ENCODE measurements at places on chromosomes 5 and 9.

DNA sequence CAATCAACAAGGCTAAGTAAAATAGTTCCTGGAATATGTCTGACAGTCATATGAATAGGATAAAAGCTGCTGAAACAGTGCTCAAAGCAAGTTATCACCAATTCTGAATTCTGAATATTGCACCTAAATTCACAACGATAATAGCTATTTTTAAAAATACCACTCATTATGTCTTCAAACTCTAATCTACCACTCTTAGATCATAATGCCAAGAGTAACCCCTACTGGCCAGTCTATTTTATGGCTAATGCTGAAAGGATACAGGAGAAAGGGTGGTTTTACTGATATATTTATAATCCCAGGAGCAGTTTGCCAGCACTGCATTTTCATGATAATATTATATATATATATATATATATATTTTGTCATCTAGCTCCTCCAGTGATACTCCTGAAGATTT lies 232.8 kb downstream of the PDE4D start:
- no peak for DNase-seq

- no peak for DNase-seq
These were observed 88.8 kb downstream of the PPIC start for GRCh38 chr5:122947772-122948171.

DNA sequence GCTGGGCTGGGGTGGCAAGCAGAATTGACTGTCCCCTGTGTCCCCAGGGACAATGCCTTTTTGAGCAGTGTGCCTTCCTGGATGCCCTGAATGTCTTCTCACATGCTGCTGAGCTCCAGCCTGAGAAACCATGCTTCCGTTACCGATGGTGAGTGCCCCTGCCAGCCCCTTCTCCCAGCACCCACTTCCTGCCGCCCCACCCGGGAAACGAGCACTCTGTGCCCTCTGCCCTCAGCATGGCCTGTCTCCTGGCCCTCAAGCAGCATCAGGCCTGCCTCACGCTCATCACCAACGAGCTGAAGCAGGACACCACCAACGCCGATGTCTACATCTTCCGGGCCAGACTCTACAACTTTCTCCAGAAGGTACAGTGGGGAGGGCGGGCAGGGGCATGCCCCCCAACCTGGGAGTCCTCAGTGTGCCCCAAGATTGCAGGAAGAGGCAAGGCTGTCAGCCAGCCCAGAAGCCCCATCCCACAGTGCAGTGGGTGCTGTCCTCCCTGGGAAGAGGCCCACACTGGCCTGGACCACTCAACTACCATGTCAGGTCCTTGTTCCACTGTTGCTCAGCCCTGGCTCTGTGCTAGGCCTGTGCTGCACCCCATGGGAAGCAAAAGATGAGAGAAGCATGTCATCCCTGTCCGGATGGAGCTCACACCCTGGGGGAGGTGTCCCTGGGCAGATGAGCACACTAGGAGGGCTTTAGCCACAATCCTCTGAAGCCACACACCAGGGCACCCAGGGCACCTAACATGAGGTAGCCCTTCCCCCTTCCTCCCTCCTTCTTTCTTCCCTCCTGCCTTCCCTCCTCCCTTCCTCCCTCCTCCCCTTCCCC lies 4.4 kb downstream of the TTC16 start:
- no peak for DNase-seq

DNA sequence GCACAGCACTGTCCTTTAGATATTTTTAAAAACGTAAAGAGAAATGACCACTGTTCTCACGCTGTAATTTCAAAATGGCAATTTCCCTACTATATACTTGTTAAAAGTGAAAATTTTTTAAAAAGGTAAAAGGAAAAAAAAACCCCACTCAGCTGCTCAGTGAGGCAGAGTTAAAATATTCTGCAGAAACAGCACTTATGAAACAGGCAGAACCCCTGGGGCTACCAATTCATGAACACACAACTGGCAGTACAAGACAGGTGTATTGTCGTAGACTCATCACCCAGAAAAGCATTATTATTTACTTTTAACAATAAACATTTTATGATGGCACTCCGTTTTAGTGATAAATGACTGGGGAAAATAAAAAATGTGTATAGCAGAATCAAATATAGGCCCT lies 1.5 kb upstream of the RASGRF2 start:
- no peak for DNase-seq

DNA sequence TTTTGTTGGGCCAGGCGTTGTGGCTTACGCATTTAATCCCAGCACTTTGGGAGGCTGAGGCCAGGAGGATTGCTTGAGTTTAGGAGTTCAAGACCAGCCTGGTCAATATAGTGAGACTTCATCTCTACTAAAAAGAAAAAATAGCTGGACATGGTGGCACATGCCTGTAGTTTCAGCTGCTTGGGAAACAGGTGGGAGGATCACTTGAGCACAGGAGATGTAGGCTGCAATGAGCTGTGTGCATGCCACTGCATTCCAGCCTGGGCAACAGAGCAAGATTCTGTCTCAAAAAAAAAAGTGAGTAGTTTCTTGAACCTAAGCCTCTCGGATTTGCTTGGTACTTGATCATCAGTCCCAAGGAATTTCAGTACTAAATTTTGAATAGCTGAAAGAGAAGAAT lies 26.9 kb downstream of the G3BP1 start:
- no peak for DNase-seq

DNA sequence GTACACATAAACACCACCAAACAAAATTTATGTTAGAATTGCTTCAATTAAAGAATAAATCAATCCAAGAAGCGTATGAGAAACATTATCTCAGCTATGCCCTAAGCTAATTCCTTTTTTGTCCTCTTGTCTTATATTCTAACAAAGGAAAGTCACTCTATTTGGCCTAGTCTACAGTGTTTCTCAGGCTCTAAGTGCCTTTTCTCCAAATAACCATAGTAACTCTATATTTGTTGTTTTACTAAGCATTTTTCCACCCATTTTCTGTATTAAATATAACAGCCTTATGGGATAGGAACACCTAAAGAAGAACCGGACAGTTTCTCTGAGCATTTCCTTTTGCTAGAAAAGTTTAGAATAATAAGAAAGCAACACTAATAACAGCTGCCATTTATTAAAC lies 120.1 kb upstream of the MTAP start:
- no peak for DNase-seq

DNA sequence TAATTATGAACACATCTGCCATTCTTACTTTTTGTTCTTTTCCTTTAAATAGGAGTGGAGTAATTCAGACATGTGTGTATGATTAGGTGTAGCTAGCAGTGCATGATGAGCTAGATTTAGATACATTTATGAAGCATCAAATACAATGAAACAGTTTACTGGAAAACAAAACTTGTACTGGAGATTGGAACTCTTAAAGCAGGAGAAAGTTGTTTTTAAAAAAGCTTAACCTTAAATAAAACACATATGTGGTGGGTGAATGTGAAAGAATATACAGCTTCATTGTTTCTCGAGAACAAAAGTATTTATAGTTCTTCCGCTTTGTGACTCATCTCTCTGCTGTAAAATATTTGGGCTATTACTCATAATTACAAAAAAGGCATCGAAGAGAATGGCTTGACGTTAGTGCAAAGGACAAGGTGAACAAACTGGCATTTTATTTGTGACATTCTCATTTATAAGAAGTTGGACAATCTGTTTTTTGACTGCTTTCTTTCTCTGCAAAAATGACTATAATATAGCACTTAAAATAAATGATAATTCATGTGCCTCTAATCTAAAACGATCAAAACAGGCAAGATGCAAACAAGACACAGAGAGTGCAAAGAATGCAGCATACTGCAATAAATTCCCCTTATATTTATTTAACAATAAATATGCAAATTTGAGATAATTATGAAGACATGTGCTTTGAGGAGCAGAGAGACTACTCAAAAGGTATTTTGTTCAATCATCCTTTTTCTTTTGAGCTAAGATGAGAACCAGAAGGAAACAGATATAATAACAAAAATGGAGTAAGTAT lies 478.8 kb downstream of the CETN3 start:
- DNase-seq = no peak

Measured in NCI-H187 (cell line).